Glutamatergic neuron (in vitro differentiated cells): ENCODE measurements at places on chromosomes 13 and 19.

GRCh38 chr19:6023936-6024335 is 46.0 kb upstream of the RANBP3 start:
- no peak for DNase-seq

DNA sequence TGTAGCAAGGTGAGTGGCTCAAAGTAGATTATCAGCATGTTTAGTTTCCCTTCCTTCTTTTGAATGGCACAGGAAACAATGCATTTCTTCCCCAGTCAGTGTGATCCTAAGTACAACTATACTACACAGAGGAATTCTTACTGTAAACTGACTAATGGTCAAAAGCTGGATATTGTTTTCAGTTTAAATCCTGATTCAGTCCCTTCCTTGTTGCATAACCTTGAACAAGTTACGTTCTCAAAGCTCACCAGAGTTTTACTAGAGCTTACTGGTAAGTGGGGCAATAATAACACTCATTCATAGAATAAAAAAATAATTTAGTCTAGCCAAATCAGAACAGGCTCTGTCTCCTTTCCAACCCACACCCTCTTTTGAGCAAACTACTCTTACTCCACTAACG is 180.1 kb downstream of the POSTN start:
- DNase-seq: no peak

DNA sequence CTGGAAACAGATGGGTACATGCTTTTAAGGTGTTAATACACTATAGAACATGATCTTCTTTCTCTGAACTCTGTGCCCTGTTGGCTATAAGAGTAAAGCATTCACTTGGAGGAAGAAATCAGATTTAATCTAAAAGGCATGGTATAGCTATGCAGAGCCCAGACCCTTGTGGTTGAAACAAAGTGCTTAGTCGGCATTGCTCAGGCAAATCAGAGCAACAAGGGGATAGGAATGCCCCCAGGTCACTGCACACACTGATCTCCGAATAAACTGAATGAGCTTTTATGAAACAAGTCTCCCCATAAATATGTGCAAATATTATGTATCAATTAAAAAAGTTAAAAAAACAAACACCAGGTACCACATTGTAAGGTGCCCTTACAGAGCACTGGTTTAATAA is 52.0 kb upstream of the RGCC start:
- DNase-seq: no peak

- no peak for DNase-seq
These were observed 230.8 kb downstream of the DCT start for GRCh38 chr13:94248454-94249228.

DNA sequence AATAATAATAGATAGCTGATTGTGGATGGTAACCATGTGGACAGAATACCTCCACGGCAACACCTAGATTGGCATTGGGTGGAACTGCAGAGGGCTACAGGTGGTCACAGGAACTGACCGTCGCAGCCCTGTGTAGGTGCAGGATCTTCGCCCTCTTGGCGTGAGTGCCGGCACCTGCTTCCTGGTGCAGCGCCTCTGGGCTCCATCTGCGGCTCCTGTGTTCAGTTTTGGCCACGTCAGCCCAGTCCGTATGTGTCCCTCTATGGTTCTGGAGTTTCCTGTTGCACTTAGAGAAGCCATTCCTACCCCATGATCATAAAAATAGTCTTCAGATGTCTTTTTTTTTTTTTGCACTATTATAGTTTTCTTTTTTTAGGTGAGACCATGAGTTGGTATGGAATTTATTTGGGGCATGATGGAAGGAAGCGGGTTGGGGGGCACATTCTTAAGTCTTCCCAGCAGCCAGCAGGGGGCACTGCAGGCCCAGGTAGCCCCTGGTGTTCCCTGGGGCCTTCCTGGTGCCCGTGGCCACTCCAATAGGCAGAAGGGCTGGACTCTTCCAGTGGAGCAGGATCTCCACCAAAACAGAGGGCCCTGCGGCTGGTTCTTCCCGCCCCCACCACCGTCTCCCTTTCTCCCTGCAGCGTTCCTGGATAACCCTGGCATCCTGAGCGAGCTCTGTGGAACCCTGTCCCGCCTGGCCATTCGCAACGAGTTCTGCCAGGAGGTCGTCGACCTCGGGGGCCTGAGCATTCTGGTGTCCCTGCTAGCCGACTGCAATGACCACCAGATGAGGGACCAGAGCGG is 10.1 kb upstream of the SLC25A42 start:
- DNase-seq: peak; percentile 85

DNA sequence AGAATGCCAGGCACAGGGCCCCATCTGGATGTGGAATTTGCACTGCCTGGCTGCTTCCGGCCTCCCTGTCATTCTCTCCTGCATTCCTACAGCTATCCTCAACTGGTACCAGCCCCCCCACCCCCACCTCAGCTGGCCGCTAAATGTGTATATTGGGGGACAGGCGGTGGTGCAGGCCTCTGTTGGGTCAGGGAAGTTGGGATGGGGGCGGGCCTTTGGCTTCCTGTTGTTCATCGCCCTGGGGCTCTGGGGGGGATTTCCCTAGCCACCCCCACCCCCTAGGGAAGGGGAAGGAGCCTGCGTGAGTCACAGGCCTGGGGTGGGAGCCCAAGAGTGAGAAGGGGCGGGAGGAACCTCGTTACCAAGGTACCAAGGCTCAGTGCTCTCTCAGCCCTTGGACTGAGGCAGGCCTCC is 10.6 kb downstream of the POU2F2 start:
- DNase-seq: no peak

GRCh38 chr13:42880056-42880605 is 98.7 kb downstream of the FAM216B start:
- no peak for DNase-seq

DNA sequence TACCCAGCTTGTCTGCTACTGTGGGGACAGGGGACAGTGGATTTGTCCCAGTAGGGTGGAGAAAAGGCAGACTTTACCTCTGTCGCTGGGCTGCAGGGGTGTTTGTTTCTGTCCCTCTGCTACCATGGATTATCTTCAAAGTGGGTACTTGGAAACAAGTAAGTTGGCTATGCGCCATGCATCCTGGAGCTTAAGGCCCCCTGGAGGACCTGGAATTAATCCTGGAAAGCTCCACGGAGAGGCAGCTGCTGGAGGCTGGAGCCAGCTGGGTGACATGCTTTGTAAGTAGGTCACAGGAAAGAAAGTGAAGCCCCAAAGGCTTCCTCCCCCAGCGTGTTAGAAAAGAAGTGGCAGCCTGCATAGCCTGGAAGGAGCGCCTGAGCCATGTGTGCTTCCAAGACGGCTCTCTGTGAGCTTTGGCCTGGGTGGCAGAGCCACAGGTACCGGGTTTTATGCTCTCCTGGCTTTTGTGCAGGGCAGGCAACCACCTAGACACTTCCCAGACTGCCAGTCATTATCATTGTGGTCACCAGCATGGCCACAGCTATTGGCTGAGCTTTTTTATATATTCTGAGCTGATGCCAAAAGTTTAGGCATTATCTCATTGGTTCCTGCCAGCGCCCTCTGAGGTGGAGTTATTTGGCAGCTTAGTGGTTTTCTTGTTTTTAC is 9.5 kb downstream of the B3GLCT start:
- peak; percentile 69 for DNase-seq

- no peak for DNase-seq
These were observed 279.9 kb downstream of the NHLRC3 start for GRCh38 chr13:39318161-39318560.

- no peak for DNase-seq
These were observed 5.0 kb upstream of the MICU2 start for GRCh38 chr13:21608961-21609360.

- no peak for DNase-seq
These were observed at the start of gene TYROBP for GRCh38 chr19:35908010-35908441. TYROBP (minus strand) TSS chr19:35908295; CDS start chr19:35908228, 67 bp downstream.

DNA sequence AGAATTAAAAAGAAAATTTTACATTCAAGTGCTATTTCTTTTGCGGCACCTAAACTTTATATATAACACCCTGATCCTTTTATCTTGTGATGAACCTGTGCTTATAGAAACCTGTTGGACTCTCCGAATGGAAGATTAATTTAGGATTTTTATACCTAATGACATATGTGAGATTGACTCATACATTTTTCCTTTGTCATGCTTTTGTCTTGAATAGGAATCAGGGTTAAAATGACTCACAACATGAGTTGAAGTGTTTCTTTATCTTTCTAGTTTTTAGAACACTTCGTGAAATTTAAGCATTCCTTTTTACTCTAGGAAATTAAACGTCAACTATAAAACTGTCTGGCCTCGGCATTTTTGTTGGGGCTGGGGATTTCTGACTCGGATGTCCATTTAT is 378.9 kb downstream of the PCDH20 start:
- no peak for DNase-seq

GRCh38 chr19:48364598-48365348 is 606 bp downstream of the SYNGR4 start:
- DNase-seq: no peak

- no peak for DNase-seq
These were observed 16.1 kb downstream of the ZFR2 start for GRCh38 chr19:3852614-3853254.

- no peak for DNase-seq
These were observed 11.0 kb downstream of the CYTH2 start for GRCh38 chr19:48480183-48480557.

- no peak for DNase-seq
These were observed 6.3 kb downstream of the TEAD2 start for GRCh38 chr19:49355909-49356353.

- DNase-seq: no peak
These were observed 5.0 kb upstream of the PDS5B start for GRCh38 chr13:32581177-32581786.

GRCh38 chr13:34156841-34157365 is 339.0 kb downstream of the RFC3 start:
- peak; percentile 24 for DNase-seq

GRCh38 chr19:3693025-3693925 is 7.0 kb downstream of the PIP5K1C start:
- no peak for DNase-seq

- peak; percentile 43 for DNase-seq
These were observed 478.4 kb downstream of the TSHZ3 start for GRCh38 chr19:30870876-30871275.

- no peak for DNase-seq
These were observed 17.7 kb downstream of the CRTC1 start for GRCh38 chr19:18701250-18701608.

DNA sequence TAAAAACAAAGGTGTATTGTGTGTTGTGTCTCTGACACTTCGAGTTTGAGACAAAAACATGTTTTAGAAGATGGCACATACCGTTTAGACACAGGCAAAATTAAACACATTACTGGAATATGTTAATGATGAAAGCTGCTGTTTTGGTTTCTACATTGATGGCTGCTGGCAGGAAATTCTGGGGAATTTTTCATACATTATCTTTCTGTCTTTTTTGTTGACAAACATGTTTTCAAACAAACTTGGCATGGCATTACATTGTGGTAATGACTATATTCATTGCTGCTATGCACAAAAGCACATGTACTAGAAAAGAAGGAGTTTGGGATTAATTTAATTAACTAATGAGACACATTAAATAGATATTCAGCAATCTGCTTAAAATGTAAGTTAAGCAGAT is 1187.6 kb downstream of the OLFM4 start:
- DNase-seq: no peak

DNA sequence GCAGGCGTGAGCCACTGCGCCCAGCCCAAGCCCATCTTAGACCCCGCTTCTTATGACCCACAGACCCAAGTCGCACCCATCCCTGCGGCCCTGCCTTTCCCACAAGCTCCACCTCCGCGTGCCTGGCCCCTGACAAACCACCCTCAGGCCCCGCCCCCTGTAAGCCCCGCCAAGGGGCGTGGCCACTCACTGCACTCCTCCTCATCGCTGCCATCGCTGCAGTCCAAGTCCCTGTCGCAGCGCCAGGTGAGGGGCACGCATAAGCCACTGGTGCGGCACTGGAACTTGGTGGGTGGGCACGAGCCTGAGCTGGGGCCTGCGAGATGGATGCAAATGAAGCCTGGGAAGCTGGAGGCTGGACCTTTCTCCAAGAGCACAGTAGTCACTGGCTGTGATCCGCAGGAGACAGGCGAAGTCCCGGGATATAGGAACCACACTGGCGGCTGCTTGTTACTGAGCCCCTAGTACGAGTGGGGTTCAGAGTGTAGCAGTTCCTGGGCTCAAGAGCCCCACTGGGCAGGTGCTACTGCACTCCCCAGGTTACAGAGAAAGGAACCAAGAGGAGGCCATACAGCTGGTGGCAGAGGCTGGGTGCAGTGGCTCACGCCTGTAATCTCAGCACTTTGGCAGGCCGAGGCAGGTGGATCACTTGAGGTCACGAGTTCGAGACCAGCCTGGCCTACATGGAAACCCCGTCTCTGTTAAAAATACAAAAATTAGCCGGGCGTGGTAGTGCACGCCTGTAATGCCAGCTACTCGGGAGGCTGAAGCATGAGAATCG is 3.1 kb downstream of the CD320 start:
- peak; percentile 67 for DNase-seq

- no peak for DNase-seq
These were observed 9.8 kb downstream of the PLK5 start for GRCh38 chr19:1533510-1534150.

DNA sequence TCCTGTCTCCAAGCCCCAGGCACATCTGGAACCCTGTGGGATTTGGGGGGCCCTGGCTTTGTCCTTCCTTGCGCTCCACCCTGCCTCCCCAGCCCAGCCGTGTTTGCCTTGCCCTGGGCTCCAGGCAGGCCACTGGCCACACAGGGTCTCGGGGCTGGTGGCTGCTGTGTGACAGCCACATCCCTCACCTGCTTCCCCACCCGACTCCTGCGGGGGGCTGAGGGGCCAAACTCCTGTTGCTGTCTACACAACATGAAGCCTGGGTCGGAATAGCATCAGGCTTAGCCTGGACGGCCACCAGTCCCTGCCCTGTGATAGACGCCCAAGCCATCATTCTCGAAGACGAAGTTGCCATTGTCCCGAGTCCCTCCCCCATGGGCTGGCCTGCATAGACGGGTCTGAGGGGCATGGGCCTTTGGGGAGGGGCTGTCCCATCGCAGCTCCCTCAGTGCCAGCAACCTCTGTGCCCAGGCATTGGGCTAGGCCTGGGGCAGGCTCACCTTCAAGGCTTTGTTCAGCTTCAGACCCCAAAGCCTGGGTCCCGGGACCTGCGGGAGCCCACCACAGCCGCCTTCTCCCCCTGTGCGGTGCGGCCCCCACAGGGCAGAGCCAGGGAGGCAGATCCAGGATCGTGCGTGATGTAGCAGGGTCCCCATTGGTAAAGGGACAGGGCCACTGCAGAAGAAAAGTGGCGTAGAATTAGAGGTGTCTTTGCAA is 15.5 kb upstream of the TEKTIP1 start:
- DNase-seq: no peak

DNA sequence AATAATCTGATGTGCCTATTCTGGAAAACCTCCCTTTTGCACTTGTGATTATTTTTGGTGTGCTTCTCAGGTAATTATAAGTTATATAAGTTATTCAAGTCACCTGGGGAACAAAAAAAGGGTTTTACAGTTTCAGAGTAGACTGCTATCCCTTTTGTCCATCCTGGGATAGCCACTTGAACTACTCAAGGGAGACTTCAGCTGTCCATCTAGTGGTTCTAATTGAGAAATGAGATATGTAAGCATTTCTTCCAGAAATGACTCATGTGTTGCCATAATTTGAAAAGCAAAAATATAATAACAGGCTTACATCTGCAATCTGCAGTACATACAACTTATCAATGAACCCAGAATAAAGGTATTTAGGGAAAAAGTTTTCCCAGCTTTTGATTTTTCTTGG is 20.4 kb downstream of the UBL3 start:
- no peak for DNase-seq

GRCh38 chr13:46866150-46866549 is 30.7 kb downstream of the HTR2A start:
- peak; percentile 54 for DNase-seq

GRCh38 chr13:30408319-30409101 is 13.8 kb upstream of the UBE2L5 start:
- DNase-seq: peak; percentile 96

- DNase-seq: no peak
These were observed 31.4 kb downstream of the FLT1 start for GRCh38 chr13:28463481-28463880.

- no peak for DNase-seq
These were observed 458.1 kb upstream of the ARGLU1 start for GRCh38 chr13:107025991-107026390.
